Breast epithelium (tissue), 4 donors: ENCODE measurements at places on chromosomes 2 and 18. TPM values are rescaled to one million over a fixed set of nuclear protein-coding genes. Genes with fewer than 3 reads are reported as not detected.

GRCh38 chr2:23127465-23127864 is 257.5 kb upstream of the KLHL29 start:
- H3K4me3 ChIP-seq: no peak overlapping the region
- H3K27me3 ChIP-seq: no peaks in the 10 kb centered on the region
- no peak for DNase-seq
- H3K4me1 ChIP-seq: no peaks in the 10 kb centered on the region
- no peaks in the 10 kb centered on the region for H3K36me3 ChIP-seq

DNA sequence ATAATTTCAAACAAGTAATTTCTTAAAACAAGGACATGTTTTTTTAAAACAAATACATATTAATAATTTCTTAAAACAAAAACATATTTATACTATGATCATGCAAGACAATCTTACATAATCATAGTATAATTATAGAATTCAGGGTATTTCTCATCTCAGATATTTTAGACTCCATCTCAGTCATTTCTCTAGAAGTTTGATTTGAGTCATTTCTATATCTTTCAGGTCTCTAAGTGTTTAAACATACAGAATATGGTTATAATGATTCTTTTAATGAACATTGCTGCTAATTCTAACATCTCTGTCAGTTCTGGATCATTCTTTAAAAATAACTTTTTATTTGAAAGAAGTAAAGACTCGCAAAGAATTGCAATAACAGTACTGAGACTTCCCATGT is 154.2 kb upstream of the KYNU start:
- no peaks in the 10 kb centered on the region for H3K4me1 ChIP-seq
- no peak overlapping the region for H3K4me3 ChIP-seq
- no peak for DNase-seq
- no peaks in the 10 kb centered on the region for H3K27me3 ChIP-seq
- H3K27ac ChIP-seq: no peak overlapping the region

DNA sequence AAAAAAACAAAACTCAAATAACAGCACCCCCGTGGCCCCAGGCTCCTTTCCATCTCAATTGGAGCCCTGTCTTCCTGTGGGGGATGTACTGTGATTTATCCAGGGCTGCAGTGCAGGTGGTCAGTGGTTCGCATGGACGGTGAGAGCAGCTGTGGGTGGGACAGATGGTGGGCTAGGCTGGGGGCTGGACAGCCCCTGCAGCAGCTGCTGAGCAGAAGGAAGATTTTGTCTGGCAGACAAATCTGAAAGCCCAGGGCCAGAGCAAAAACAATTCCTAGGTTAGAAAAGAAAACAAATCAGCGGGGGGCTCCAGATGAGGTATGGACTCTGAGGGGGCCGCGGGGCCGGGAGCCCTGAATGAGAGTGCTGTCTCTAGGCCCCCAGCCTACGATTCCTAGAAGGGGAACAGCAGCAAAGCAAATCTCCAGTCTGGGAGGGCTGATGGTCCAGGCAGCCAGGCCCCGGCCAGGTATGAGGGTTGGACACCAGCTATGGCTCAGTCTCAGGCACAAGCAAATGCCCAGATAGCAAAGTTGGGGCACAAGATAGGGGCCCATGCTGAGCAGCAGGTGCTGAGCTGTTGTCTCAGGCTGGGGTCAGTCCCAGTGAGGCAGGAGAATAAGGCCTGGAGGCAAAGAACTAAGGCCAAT is 45.4 kb downstream of the SOWAHC start:
- H3K27me3 ChIP-seq: no peaks in the 10 kb centered on the region
- H3K4me1 ChIP-seq: no peaks in the 10 kb centered on the region
- DNase-seq: no peak
- no peaks in the 10 kb centered on the region for H3K36me3 ChIP-seq
- no peak overlapping the region for H3K27ac ChIP-seq
- H3K4me3 ChIP-seq: no peak overlapping the region

- H3K4me1 ChIP-seq: no peaks in the 10 kb centered on the region
- no peak overlapping the region for H3K4me3 ChIP-seq
- no peak for DNase-seq
- H3K27ac ChIP-seq: no peak overlapping the region
Observed at GRCh38 chr18:70376914-70377258, 88.0 kb downstream of the SOCS6 start.

ACVR1 gene
- 32.8 TPM for total RNA-seq

UGT1A3 gene
- not detected for total RNA-seq
